ENCODE measurements at places on chromosomes 1 and 21. TPM values are rescaled to one million over a fixed set of nuclear protein-coding genes. Genes with fewer than 3 reads are reported as not detected.

FNDC5 gene
- not detected for total RNA-seq

DNA sequence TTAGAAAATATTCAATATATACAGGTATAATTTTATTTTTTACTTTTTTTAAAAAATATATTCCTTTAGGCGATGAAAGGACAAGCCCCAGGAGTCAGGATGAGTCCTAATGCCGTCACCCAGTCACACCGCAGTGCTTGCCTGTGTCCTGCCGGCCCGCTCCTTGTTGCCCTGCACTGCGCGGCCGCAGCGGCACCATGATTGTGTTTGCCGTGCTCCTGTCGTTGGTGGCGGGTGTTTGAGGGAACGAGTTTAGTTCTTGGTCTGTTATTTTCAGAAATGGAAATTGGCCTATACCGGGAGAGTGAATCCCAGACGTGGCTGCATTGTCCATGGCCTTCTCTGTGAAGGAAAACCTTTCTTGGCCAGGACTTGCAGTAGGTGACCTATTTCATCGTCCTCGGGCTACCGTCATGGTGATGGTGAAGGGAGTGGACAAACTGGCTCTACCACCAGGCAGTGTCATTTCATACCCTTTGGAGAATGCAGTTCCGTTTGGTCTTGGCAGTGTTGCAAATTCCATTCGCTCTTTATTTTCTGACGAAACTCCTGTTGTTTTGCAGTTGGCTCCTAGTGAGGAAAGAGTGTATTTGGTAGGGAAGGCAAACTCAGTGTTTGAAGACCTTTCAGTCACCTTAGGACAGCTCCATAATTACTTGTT is 45.9 kb upstream of the CRB1 start:
- H3K36me3 ChIP-seq = no peaks in the 10 kb centered on the region
- no peak overlapping the region for H3K27ac ChIP-seq
- no peak overlapping the region for H3K4me3 ChIP-seq

- H3K4me3 ChIP-seq = no peak overlapping the region
- peak; percentile 14 for DNase-seq
- H3K27ac ChIP-seq = no peak overlapping the region
- no peaks in the 10 kb centered on the region for H3K4me1 ChIP-seq
- no peaks in the 10 kb centered on the region for H3K27me3 ChIP-seq
- no peaks in the 10 kb centered on the region for H3K36me3 ChIP-seq
Measured at GRCh38 chr1:91166106-91166712, 144.4 kb upstream of the ZNF644 start.

GRCh38 chr1:19969898-19970660 is 9.3 kb downstream of the PLA2G2A start:
- DNase-seq = no peak
- H3K27ac ChIP-seq = no peak overlapping the region
- H3K27me3 ChIP-seq = peaks cover 23% of the 10 kb centered on the region
- H3K36me3 ChIP-seq = no peaks in the 10 kb centered on the region
- H3K4me3 ChIP-seq = no peak overlapping the region

SLC25A33 gene
- 11.1 TPM for total RNA-seq

BSND gene
- total RNA-seq = not detected

ITGB3BP gene
- 60.8 TPM for total RNA-seq

DNA sequence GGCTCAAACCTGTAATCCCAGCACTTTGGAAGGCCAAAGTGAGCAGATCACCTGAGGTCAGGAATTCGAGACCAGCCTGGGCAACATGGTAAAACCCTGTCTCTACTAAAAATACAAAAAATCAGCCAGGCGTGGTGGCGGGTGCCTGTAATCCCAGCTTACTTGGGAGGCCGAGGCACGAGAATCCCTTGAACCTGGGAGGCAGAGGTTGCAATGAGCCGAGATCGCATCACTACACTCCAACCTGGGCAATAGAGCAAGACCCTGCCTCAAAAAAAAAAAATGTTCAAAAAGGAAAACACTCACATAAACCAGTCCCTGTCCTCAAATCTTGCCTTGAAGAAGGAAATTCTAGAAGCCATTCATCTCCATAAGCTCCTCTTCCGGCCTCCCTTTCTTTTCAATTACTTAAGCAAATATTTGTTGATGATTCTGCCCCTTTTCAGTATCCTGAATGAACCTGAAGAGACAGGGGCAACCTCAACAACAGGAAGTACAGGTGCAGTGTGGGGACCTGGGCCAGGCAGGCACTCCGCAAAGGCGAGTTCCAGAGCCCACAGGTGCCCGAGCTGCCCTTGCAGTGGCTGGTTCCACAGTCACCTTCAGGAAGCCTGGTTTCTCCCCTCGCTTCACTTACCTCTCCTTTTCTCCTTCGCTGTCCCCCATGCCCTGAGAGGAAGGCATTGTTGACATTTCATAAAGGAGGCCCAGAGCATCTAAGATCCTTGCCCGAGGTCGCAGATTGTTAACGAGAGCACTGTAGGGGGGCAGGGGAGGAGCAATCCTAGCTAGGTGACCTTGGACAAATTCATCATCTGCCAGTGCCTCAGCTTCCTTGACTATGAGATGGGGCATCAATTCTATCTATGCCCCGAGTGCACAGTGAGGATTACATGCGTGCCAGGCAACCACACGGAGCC is 8.9 kb upstream of the LEFTY1 start:
- peak overlapping the region; percentile 24 for H3K4me3 ChIP-seq
- peak overlapping the region; percentile 89 for H3K27ac ChIP-seq
- peaks cover 4% of the 10 kb centered on the region for H3K36me3 ChIP-seq
- no peaks in the 10 kb centered on the region for H3K27me3 ChIP-seq
- peaks cover 41% of the 10 kb centered on the region for H3K4me1 ChIP-seq

- H3K4me3 ChIP-seq = no peak overlapping the region
- peaks cover 14% of the 10 kb centered on the region for H3K36me3 ChIP-seq
- no peak overlapping the region for H3K27ac ChIP-seq
Measured at GRCh38 chr21:35424122-35424521, 375.0 kb upstream of the RUNX1 start.

DNA sequence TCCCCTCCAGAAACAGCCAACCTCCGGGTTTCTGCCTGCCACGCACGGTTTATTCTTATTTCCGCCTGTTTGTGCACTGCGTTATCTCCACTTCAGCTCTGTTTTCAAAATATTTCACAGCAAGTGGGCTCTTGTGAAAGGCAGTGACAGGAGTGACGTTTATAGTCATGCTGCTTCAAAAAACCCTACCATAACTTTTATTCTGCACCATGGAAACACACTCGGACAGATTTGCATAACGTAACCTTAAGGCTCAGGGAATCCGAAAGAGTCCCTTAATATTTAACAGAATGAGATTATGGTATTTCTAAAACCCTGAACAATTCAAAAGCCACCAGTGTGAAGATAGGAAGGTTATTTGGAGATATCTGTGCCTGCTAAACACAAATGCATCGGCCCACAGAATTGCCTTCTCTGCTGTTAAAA is 782 bp upstream of the SDE2 start:
- no peaks in the 10 kb centered on the region for H3K27me3 ChIP-seq
- DNase-seq = no peak
- peaks cover 15% of the 10 kb centered on the region for H3K36me3 ChIP-seq
- H3K4me1 ChIP-seq = peaks cover 59% of the 10 kb centered on the region

- H3K27ac ChIP-seq = no peak overlapping the region
- H3K27me3 ChIP-seq = no peaks in the 10 kb centered on the region
- H3K4me1 ChIP-seq = no peaks in the 10 kb centered on the region
- no peak overlapping the region for H3K4me3 ChIP-seq
- no peaks in the 10 kb centered on the region for H3K36me3 ChIP-seq
Measured at GRCh38 chr21:16583556-16583955, 853.8 kb downstream of the USP25 start.

DNA sequence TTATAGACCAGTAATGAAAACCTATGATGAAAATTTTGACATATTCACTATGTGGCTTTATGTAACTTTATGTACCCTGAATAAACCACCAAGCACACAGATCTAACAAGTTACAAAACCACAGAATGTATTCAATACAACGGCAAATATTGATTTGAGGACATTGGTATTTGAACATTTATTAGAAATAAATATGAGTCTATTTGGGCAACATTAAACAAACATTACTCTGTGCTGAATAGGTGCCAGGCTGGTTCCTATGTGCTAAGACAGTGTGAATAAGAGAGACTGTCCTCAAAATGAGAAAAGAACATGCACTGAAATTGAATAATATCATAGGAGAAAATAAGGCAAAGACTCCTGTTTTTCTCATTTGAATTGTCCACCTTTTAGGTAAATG is 1341.2 kb downstream of the PLA2G4A start:
- H3K27ac ChIP-seq = no peak overlapping the region
- no peaks in the 10 kb centered on the region for H3K27me3 ChIP-seq
- DNase-seq = no peak

CFHR1 gene
- total RNA-seq = not detected

IL24 gene
- 0.72 TPM for total RNA-seq

- H3K27ac ChIP-seq = peak overlapping the region; percentile 94
- peaks cover 5% of the 10 kb centered on the region for H3K36me3 ChIP-seq
- peak; percentile 83 for DNase-seq
- H3K4me3 ChIP-seq = peak overlapping the region; percentile 89
Measured at GRCh38 chr1:154955039-154955717, 721 bp downstream of the PBXIP1 start.

IGSF3 gene
- total RNA-seq = 0.92 TPM

RAB7B gene
- total RNA-seq = not detected

DNA sequence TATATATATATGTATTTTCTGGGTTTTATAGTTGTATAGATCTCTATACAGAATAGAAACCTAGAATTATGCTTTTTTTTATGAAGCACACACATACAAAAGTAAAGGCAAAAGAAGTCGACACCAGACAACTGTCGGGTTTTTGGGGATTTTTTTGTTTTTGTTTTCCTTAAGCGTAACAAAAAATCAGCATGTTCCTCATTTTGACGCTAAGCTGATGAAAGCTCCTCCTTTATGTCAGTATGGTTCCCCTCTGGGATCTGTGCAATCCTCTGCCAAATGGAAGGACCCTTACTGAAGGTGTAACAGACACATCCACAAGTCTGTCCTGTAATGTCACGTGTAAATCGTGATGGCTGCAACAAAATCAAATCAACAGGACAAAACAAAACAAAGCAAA is 226.2 kb downstream of the RHOU start:
- DNase-seq = no peak
- H3K36me3 ChIP-seq = no peaks in the 10 kb centered on the region
- no peaks in the 10 kb centered on the region for H3K27me3 ChIP-seq
- H3K27ac ChIP-seq = no peak overlapping the region
- no peaks in the 10 kb centered on the region for H3K4me1 ChIP-seq

- no peak overlapping the region for H3K4me3 ChIP-seq
- no peaks in the 10 kb centered on the region for H3K27me3 ChIP-seq
- no peak for DNase-seq
- H3K4me1 ChIP-seq = peaks cover 3% of the 10 kb centered on the region
- peaks cover 9% of the 10 kb centered on the region for H3K36me3 ChIP-seq
Measured at GRCh38 chr21:45512626-45513002, 29.6 kb downstream of the SLC19A1 start.

DNA sequence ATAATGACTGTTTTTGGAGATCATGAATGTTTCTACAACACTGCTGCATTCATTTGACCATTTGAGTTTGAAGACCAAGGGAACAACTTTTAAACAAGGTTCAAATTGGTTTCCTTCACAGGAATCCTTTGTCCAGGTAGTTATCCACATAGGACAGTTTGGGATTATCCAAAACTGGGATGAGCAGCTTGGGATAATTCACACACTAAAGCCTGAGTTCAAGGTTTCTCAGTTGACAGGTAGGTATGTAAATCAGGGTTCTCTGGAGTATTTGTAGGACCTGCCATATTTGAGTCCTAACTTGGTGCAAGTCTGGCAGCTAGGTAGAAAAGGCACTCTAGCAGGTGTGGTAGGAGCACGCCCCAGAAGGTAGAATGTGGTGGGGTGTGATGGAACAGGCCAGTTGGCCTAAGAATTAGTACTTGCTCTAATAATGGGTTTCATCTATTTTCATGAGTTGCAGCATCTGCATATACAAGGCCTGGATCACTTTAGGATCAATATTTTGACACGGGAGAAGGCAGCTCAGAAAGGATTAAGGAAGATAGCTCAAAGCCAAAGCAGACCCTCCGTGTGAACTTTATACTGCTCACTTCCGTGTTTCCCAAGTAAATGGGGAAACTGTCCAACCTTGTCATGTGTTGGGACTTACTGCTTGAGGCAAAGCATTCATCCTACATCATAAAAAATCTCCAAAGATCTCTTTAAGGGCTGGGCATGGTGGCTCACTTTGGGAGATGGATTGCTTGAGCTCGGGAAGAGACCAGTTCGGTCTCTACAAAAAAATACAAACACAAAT is 14.1 kb upstream of the RAB42 start:
- H3K27ac ChIP-seq = peak overlapping the region; percentile 94
- DNase-seq = no peak
- peaks cover 34% of the 10 kb centered on the region for H3K4me1 ChIP-seq
- H3K36me3 ChIP-seq = peaks cover 42% of the 10 kb centered on the region
- H3K27me3 ChIP-seq = no peaks in the 10 kb centered on the region

ZFYVE9 gene
- 6.3 TPM for total RNA-seq

DNA sequence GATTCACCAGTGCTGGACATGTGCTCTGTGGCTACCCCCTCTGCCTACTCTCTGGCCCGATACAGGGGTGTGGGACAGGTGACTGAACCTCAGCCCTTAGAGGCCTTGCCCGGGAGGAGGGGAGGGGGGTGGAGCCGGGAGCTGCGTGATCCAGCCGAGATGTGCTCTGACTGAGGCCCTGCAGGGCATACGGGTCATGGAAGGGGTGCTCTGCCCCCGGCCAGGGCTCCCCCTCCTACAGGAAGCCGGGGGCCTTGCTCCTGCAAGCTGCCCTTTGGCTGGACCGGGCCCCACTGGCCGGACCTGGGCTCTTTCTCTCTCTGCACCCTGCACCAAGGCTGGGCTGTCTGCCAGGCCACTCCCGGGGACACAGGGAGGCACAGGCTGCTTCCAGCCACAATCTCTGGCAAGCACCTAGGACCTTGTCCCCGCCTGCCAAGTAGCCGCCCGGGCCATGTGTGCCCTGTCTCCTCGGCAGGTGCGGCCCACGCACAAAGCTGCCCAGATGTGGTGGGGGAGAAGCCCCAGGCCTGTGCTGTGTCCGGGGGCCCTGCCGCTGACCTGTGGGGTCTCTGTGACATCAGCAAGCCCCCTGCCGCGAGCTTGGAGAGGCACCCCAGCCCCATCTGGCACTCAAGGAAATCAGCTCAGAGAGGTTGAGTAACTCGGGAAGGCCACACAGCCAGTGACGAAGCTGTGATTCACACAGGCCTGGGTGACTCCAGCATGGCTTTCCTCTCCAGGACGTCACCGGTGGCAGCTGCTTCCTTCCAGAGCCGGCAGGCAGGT is 1.5 kb downstream of the SCNN1D start:
- H3K4me1 ChIP-seq = no peaks in the 10 kb centered on the region
- H3K27ac ChIP-seq = no peak overlapping the region
- no peaks in the 10 kb centered on the region for H3K27me3 ChIP-seq
- H3K4me3 ChIP-seq = no peak overlapping the region
- H3K36me3 ChIP-seq = no peaks in the 10 kb centered on the region

GRCh38 chr21:33789697-33790096 is 125.9 kb downstream of the ATP5PO start:
- H3K27ac ChIP-seq = no peak overlapping the region
- no peak for DNase-seq
- no peaks in the 10 kb centered on the region for H3K27me3 ChIP-seq
- no peaks in the 10 kb centered on the region for H3K4me1 ChIP-seq
- no peaks in the 10 kb centered on the region for H3K36me3 ChIP-seq
- no peak overlapping the region for H3K4me3 ChIP-seq
